Fibroblast of villous mesenchyme (primary cell): ENCODE measurements at places on chromosomes 3 and 15.

- DNase-seq: no peak
Observed at GRCh38 chr3:132843349-132843748, 121.1 kb upstream of the NPHP3 start.

GRCh38 chr3:157672061-157672460 is 168.8 kb upstream of the VEPH1 start:
- no peak for DNase-seq

GRCh38 chr3:27165321-27165721 is 203.9 kb downstream of the NEK10 start:
- peak; percentile 68 for DNase-seq

GRCh38 chr15:74399100-74399499 is 31.7 kb upstream of the CYP11A1 start:
- DNase-seq: no peak

DNA sequence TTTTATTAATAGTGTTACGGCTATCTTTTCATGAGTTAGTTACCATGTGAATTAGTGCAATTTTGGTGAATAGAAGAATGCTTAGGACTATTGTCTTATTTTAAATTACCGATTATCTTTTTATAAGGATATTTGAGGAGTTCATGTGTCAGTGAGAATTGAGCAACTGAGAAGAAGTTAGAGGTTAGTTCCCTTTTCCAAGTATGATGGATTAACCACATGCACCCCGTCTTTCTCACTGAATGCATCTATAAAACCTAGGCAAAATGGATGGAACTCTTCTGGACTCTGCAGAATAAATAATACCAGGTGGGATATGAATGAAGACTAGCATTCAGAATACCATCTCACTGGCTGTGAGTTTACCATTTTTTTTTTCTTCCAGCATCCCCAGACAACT is 74.3 kb downstream of the TCF12 start:
- no peak for DNase-seq

GRCh38 chr3:4718179-4718736 is 225.1 kb downstream of the ITPR1 start:
- DNase-seq: no peak

DNA sequence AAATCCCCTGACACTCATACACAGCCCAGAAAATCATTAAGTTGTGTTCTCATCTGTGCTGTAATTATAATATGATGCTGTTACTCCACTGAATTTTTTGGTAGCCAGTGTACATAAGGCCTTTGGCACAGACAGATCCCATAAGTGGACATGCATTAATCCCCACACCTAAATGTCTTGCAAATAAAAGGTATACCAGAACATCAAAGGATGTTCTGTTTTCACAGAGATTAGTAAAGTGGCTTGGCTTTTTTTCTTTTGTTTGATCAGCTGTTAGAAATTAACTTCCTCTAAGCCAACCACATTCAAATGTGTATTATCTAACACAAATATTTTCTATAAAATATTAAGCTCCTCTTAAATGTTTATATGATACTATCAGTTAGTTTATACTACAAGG is 2.7 kb downstream of the SST start:
- DNase-seq: no peak

DNA sequence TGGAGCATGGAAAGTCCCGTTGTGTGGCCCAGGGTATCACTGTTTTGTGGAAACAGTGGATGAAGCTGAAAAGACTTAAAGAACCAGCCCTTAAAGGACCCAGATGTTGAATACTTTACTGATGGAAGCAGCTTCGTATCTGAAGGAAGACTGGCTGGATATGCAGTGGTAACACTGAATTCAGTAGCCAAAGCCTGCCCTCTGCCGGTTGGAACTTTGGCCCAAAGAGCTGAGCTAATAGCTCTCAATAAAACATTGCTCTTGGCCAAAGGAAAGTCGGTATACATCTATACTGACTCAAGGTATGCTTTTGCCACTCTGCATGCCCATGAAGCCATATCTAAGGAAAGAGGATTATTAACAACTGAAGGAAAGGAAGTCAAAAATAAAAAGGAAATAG is 885.4 kb downstream of the PDCD6IP start:
- DNase-seq: peak; percentile 11

- no peak for DNase-seq
Observed at GRCh38 chr15:80498652-80499051, 94.5 kb downstream of the ARNT2 start.

- DNase-seq: no peak
Observed at GRCh38 chr3:136931606-136932005, 26.2 kb upstream of the IL20RB start.

DNA sequence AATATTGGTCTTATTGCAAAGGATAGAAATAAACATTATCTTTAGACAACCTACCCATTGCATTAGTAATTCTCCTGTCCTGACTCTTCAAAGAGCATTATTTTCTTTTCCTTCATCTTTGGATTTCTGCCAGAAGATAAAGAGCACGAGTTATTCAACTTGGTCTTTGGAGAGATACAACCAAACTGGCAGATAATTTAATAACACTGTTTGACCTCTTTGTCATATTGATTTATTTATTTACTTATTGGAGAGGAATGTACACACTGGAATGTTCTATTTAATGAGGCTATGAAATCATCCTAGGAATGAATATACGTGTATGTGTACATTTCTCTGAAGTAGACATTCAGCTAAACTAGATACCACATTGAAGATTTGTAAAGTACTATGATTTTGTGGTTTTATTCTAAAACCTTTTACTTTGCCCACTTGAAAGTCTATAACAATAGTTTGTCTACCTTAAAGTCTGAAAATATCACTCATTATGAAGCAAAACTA is 462.1 kb downstream of the C3orf38 start:
- no peak for DNase-seq

- DNase-seq: peak; percentile 87
Observed at GRCh38 chr3:160413613-160414248, 14.3 kb downstream of the SMC4 start.

GRCh38 chr3:128995737-128996136 is 1.9 kb upstream of the CFAP92 start:
- DNase-seq: no peak

- no peak for DNase-seq
Observed at GRCh38 chr3:187102073-187102634, 37.1 kb downstream of the RPL39L start.

DNA sequence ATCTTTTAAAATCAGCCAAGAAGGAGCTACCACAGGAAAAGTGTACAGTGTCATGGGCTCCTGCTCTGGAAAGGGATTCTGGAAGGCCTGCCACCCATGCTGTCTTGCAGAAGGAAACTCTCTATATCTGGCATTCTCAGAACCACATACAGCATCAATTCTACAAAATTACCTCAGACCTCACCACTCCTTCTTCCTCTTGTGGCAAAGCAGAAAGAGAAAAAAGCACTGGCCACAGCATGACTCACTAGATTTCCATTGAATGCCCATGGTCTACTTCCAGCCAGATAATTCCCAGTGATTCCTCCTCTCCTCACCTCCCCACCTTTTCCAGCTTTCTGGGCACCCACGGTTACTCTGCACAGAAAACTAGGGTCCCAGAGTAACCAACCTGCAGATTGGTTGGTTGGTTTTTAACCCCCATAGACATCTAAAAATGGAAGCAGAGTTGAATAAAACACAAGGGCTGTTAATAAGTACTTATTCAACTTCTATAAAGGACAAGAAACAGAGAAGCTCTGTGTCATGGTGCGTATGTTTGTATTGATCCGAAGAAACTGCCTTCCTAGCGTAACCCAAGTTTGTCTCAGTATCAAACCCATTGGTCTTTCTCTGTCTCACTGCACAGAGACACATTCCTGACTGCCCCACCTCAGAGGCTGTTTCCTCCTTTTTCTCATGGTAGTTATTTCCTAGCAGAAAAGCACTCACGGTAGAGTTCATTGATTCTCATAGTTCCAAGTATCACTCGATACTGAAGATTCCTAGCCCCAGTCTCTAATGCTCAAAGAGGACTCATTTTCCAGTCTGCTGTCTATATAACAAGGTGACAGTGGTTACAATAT is 67.7 kb downstream of the LDHAL6B start:
- no peak for DNase-seq

DNA sequence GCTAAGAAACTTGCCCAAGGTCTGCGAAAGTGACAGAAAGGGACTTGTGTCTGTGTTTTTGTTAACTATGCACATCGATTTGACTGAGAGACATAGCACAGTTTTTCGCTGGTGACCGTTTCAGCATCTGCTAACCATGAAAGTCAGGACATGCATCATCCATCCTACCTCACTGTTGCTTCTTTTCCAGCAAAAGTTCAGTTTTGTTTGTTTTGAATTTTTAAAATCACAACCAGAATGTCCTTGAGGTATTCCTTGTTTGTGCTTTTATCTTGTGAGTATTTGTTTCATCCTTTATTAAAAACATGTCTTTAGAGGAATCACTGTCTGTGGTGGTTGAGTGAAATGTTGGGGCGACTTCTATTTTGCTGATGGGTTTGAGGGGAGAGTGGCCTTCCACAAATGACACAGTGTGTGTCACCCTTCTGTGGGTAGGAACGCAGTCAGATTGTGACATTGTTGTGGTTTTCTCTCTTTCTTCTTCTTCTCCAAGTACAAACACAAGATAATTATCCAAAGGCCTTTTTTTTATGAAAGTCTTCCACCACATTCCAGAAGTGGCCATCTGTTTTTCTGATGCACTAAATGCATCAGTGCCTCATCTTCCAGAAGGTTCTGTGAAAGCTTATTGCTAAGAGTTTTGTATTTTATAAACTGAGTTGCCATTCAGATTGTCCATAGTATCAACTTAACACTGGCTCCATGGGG is 214.4 kb upstream of the NR2E3 start:
- peak; percentile 87 for DNase-seq

GRCh38 chr3:129663045-129663446 is 56.6 kb upstream of the PLXND1 start:
- no peak for DNase-seq

- peak; percentile 32 for DNase-seq
Observed at GRCh38 chr3:61858054-61858453, 296.7 kb downstream of the PTPRG start.

DNA sequence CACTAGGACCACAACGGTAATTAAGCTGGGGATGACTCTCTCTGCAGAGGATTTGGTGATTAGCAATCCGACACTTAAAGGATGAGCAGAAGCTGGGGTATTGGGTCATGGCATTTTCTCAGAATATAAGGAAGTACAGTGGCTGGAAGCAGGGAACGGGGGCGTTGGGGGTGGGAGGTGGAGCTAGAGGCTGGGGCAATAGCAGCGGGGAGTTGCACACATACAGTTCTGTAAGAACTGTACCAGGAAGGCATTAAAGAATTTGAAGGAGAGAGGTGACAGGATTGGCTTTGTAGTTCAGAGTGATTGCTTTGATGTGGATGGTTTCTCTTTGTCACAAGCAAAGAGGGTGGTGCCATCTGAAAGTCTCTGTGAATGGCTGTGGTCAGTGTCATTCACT is 28.2 kb downstream of the PSMD6 start:
- DNase-seq: no peak

DNA sequence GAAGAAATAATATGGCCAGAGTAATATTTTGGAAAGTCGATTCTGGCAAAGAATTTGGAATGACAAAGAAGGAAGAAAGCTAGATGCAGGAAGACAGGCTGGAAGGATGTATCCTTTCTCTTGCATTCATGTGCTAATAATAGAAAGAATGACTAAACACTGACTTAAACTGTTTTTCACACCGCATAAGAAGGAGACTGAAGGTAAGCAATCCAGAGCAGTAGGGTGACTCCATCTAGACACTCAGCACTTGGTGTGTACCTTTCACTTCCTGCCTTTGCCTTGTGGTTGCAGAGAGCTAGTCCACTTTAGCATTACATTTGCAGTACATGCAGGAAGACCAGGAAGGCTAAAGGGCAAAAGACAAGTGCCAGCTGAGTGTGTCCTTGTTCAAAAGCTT is 234.6 kb downstream of the RBMS3 start:
- no peak for DNase-seq
